Left renal cortex interstitium (tissue), 4 donors: ENCODE measurements at places on chromosomes 16 and 17.

DNA sequence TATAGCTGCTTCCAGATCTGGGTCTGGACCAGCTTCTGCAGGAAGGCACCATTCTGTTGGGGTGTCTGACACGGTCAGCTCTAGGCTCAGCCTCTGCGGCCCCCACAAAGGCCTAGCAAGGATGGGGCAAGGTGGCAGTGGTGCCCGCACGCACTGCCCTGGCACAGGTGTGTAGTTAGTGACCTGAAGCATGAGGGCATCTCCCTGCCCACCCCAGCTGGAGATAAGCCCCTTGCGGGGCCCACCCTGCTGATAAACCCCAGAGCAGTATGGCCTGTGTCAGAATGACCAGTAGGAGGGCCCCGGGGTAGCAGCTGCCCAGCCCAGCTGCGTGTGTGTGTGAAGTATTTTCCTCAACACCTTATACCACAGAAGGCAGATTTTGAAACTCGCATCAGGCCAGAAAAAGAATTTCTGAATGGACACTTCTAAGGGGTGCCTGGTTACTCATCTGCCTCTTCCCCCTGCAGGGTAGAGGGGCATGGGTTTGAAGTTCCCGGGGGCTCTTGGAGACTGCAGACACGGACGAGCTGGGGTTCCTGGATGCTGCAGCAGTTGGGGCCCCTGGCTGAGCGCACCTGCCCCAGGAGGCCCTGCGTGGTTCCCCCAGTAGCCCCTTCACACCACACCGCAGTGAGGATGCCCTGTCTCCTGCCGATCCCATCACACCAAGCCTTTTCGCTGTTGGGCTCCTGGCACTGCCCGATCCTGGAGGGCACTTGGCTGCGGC lies 4.5 kb downstream of the ARHGDIA start:
- no peak for DNase-seq

GRCh38 chr16:80151722-80152111 lies 389.1 kb upstream of the DYNLRB2 start:
- no peak for DNase-seq

DNA sequence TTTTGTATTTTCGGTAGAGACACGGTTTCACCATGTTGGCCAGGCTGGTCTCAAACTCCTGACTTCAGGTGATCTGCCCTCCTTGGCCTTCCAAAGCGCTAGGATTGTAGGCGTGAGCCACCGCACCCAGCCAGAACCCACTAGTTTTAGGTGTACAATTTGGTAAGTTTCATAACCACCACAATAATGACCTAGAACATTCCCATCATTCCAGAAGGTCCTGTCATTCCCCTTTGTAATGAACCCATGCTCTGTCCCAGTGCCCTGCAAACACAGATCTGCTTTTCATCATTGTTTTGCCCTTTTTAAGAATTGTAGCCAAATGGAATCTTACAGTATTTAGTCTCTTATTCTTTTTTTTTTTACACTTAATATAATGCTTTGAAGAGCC lies 35.6 kb upstream of the IRF8 start:
- DNase-seq, result no peak

- no peak for DNase-seq
These were observed 270.5 kb downstream of the MRTFB start for GRCh38 chr16:14341324-14342225.

- no peak for DNase-seq
These were observed 322.0 kb downstream of the ABCC12 start for GRCh38 chr16:47833771-47834170.

GRCh38 chr17:67566656-67567055 lies 151.1 kb upstream of the NOL11 start:
- DNase-seq, result no peak

DNA sequence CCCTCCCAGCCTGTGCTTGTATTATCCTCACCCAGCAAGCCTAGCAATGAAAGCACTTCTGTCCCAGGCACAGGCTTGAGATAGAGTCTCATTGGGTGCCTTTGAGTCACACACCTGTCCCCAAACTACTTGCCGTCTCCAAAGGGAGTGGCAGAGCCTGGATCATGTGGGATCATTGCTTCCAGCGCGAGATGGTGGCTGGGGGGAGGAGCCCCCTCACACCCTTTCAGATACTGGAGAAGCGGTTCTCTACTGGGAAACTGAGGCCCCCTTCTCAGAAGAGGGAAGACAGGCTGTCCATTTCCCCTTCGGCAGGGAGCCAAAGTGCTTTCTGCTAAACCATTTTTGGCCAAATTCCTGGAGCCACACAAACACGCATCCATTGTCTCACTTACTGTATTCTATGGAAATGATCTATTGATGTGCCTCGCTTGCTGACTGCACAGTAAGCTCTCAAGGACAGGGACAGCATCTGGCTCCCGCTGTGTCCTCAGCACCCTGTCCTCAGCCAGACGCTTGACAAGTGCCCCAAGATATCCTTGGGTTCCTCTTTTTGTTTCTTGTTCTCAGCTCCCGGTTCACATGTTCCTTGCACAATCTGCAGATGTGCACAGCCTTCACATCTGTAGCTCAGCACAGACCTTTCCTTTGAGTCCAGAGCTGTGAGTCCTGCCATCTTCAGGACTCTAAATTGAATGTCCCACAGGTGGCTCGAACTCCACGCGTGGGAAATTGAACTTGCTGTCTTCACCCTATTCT lies 26.0 kb upstream of the DLX3 start:
- no peak for DNase-seq

- DNase-seq, result no peak
These were observed 317.6 kb downstream of the SEC14L1 start for GRCh38 chr17:77458202-77459017.

DNA sequence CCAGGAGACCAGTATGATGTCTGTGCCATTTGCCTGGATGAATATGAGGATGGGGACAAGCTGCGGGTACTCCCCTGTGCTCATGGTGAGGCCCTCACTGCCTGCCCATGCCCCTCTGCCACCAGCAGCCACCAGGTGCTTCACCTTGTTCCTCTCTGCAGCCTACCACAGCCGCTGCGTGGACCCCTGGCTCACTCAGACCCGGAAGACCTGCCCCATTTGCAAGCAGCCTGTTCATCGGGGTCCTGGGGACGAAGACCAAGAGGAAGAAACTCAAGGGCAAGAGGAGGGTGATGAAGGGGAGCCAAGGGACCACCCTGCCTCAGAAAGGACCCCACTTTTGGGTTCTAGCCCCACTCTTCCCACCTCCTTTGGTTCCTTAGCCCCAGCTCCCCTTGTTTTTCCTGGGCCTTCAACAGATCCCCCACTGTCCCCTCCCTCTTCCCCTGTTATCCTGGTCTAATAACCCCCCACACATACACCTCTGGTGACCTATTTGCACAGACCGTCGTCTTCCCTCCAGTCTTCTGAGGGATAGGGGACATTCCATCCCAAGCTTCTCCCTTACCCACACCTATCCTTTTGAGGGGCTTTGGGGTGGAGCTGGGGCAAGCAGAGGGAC lies 3.7 kb downstream of the PFN1 start:
- no peak for DNase-seq

DNA sequence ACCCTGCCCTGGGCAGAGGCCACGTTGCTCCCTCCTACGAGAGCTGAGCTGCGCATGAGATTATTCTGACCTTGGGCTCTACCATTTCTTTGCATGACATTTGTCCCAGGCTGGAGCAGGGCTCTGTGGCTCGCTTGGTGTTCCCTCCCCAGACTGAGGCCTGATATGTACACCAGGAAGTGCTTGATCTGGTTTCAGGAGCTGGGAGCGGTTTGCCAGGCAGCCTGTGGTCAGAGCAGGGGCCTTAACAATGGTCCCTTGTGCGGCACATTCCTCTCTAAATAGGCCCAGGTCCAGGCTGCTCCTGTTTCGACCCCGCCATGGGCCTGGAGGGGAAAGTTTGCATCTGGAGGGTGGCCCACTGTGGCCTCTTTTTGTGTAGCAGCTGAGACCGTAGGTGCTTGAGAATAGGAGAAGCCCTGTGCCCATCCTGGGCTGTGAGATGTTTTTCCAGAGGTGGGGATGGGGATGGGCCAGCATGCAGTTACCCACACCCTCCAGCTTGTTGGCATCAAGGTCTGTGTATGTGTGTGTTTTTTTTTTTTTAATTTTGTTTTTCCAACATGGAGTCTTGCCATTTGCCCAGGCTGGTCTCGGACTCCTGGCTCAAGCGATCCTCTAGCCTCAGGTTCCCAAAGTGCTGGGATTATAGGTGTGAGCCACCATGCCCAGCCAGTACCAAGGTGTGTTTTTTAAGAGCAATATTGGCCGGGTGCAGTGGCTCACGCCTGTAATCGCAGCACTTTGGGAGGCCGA lies 253.9 kb downstream of the SEC14L1 start:
- DNase-seq, result no peak
